Stimulated activated CD4-positive, alpha-beta T cell treated with anti-CD3 and anti-CD28 coated beads, Interleukin-4, amount 100 ng/mL, for 1 hour (primary cell): ENCODE measurements at places on chromosomes 6 and 20.

DNA sequence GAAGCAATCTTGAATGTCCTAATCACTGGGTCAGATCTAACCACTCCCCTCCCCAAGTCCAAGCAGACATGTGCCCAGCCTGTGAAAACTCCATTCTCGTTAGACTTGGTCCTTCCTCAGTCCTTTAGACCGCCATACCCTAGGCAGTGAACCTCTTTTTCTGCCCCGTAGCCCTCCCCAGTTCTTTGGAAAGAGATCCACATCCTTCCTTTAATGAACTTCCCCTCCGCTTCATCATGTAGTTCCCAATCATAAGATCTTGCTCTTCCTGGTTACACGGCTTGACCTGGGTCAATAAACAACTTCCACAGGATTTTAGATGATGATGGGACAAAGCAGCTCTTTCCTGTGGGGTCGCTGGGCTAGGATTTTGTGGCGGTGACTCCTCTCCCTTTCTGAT, 9.6 kb downstream of the AHCY start:
- no peak for DNase-seq

- no peak for DNase-seq
Observed at GRCh38 chr6:106659859-106660258, 30.5 kb downstream of the QRSL1 start.

DNA sequence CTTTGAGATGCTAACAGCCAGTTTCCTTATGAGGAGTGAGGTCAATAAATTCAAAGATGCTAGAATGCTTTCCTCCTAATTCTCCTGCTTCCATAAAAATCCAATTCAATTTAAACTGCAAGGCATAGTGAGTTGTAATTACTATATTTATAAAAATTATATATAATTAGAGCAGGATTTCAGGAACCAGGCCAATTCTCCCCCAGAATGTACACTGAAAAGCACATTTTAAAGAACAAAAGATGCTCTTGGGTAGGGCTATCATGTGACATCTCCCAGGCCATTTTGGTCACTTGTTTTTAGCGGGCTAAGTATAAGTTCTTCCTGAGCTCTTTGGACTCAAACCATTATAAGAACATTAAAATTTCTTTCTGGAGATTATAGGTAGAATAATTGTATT, 195.7 kb upstream of the KCNG1 start:
- no peak for DNase-seq

DNA sequence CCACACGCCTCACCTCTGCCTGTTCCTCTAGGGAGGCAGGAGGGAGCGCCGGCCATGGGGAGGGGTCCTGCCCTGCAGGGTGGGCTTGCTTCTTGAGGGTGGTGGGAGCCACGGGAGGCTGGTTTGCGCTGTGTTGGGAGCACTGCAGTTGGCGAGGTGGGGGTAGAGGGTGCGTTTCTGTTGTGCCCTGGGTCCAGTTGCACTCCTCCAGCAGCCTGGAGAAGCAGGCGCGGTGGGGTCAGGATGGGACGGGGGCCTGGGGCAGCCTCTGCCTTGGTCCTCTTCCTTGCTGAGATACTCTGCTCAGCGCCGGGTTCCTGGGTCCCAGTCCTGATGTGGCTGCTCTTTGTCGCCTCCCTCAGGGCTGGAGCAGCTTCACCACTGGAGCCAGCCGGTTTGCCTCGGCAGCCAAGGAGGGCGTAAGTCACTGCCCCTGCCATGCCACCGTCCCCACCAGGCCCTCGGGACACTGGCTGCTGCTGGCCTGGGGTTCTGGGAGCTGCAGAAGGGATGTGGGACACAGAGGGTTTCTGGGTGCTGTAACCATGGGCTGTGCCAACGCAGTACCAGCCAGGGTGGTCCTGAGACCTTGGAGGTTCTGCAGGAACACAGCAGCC, 8.4 kb downstream of the ARFGAP1 start:
- no peak for DNase-seq

DNA sequence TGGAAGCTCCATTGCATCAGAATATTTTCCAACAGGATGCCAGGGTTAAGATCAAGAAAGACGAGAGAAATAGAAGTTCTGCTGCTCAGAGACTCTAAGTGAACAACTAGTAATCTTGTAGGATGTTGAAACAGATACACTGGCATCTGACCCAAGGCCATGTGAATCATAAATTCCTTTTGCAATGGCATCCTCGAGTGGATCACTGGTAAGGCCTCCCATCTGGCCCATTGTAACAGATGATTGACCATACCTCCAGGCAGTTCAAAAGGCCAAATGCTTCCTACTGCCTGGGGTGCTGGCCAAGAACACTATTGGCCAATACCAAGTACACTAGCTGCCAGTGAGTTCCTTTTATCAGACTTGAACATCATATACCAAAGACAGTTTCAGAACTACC, 9.9 kb upstream of the SLC17A3 start:
- no peak for DNase-seq

DNA sequence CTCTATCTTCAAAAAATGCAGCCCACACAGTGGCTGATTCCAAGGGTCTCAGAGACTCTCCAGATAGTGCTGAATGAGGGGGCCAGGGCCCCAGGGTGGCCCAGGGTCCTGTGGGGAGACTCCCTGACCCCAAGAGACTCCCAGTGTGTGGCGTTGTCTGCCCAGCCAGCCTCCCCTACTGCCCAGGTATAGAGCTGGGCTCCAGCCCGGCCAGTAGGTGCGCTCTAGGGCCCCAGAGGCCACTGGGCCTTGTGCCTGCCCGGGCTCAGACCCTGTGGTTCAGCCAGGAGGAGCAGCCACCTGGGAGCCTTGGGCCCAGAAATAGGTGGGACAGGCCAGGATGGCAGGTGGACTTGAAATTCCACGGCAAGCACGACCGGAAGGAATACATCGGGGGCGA, 30.3 kb upstream of the GATA5 start:
- no peak for DNase-seq

DNA sequence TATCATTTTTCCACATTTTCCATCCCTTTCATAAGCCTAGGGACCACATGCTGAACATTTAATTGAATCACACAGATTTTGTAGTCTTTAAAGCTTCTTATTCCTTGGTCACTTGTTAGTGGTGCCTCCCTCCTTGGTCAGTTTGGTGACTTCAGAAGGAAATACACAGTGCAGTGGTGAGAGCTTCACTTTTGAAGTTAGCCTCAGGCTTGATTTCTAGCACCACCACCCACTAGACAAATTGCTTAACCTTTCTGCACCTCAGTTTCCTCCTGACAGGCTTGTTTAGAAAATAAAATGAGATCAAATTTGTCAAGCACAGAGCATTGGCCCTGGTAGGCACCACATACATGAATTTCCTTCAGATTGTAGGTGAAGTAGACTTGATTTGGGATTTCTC, 91.7 kb downstream of the FOXO3 start:
- DNase-seq: no peak

DNA sequence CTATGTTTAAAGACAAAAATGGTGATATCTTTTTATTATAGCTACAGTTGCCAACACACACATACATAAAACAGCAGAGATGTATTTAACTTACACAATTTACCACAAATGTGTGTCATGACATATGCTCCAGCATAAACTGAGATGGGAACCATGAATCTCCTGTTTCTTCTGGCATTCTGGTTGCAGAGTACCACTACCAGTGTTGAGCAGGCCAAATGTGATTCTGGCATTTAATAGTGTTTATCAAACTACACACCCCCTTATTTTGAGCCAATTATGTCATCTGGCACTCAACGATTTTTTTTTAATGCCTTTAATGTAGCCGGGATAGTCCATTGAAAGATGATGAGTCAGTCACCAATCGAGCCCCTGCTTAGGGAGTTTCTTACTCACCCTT, 59.0 kb upstream of the TPD52L1 start:
- no peak for DNase-seq

DNA sequence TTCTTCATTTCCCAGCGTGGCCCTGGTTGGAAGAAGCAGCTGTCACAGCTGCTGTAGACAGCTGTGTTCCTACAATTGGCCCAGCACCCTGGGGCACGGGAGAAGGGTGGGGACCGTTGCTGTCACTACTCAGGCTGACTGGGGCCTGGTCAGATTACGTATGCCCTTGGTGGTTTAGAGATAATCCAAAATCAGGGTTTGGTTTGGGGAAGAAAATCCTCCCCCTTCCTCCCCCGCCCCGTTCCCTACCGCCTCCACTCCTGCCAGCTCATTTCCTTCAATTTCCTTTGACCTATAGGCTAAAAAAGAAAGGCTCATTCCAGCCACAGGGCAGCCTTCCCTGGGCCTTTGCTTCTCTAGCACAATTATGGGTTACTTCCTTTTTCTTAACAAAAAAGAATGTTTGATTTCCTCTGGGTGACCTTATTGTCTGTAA, 292.7 kb downstream of the ESR1 start:
- DNase-seq: no peak

DNA sequence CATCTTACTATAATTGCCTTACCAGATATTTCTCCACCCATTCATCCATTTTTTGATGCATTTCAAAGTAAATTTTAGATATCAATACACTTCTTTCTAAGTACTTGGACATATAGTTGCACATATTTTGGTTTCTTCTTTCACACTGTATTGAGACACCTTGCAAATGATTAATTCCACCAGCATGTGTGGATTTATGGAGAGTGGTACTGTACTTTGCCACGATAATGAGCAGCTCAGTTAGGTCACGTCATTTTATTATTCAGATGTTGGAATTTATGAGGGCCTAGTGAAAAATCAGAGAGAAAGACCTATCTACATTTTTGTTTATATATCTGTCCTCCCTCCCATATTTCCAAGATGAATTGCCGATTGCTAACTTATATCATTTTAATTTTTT, 5.3 kb downstream of the NFYA start:
- DNase-seq: no peak

DNA sequence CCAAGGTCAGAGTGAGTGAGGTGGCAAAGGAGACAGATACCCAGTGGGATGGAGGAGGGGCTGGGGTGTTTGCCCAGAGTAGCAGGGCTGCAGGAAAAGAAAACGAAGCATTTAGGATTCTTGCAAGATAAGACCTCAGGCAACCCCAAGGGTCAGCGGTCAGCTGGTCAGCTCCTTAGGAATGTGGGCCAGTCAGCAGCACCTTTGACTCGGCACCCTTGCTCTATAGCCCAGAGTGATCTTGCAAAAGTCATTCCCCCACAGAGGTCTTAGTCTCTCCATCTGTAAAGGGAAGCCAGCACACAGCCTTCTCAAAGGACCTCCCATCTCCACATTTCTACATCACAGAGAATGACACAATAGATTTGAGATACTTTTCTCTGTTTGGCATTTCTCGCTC, 56.7 kb downstream of the VEGFA start:
- no peak for DNase-seq

DNA sequence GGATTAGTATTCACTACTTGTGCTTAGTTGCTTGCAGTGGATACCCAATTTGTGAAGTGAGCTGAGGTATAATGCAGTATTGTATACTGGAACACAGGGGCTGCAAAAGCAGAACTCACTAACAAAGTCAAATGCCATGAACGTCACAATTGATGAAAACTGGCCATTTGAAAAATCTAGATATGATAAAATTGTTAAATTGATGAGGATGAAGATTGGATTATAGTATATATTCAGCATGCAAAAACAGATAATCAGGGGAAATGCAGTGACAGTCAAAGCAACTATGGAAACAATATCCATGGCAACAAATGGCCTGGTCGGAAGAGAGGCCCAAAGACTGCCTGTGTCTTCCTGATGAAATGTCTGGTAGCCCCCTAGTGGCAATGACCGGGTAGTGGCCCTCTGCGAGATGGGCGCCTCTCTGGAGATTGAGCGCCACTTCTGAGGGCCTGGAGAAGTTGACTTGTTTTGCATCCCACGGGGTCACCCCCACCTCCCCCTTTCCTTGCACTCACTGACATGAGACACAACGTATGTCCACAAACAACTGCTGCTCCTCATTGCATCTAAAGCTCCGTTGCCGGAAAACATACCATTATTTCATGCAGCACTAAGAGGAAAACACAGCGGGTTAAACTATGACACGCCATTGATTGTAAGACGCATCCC, 43.6 kb downstream of the C6orf15 start:
- DNase-seq: peak; percentile 66

GRCh38 chr20:62269871-62270270, 31.6 kb downstream of the OSBPL2 start:
- no peak for DNase-seq

DNA sequence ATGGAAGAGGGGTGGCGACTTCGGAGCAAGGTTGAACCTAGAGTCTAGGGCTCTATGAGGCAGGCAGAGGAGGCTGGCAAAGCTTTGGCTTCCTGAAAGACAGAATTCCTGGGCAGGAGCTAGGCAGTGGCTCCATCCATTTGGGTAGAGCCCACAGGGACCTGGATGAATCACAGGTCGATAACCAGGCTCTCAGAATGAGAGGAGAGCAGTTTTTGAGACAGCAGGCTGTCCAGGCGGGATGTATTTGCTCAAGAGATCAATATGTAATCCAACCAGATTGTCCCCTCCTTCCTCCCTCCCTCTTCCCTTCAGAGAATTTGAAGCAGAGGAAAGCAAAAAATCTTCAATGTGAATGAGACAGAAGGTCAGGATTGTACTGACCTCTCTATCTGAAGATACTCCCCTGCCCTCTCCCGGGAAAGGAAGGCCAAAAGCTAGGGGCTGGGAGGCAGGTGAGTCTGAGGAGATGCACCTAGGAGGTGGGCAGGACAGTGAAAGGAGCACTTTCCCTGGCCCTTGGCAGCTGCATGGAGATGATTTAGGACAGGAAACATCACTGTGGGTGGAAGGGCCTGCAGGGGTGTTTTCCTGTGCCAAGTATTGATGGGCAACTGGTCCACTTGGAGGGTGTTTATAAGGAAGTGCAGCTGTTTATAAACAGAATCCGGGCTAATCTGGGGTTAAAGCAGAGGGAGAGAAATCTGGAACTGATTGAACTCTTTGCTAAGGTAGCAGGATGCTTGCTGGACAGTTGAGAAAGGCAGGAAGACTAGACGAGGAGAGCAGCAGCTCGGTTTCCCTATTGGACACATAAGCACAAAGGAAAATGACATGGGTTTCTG, 212.4 kb upstream of the LRFN2 start:
- DNase-seq: no peak

DNA sequence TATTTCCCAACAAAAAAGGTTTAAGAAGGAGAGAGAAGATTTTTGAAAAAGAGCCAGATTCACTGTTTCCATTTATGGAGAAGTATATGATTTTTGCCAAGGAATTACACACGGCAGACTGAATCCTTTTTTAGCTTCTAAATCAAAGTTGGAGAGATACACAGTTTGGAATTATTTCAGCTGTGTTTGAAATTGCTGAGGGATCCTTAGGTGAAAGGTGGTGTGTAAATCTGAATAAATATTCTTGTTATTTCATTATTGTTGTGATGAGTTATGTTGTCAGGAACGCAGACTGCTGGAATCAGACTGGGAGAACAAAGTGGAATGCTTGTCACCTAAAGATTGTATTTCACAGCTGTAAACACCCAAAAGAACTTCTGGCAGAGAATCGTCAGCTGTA, 168.5 kb upstream of the AKIRIN2 start:
- no peak for DNase-seq

- DNase-seq: no peak
Observed at GRCh38 chr6:9405825-9406224, 970.5 kb upstream of the SLC35B3 start.

DNA sequence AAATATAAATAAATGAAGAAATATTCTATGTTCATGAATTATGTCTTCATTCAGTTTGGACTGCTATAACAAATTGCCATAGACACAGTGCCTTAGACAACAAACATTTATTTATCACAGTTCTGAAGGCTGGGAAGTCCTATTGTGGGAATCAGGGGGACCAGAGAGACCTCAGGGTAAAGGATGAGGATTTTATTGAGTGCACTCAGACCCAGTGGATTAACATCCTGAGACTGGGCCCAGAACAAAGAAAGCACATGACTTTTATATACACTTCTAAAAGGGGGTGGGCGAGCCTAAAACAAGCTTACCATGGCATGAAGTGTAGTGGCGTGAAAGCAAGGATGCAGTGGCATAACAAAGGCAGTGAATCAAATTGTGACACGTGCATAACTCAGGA, 26.9 kb upstream of the CBLN4 start:
- DNase-seq: no peak
